Mesendoderm (in vitro differentiated cells): ENCODE measurements at places on chromosomes 5 and 9.

DNA sequence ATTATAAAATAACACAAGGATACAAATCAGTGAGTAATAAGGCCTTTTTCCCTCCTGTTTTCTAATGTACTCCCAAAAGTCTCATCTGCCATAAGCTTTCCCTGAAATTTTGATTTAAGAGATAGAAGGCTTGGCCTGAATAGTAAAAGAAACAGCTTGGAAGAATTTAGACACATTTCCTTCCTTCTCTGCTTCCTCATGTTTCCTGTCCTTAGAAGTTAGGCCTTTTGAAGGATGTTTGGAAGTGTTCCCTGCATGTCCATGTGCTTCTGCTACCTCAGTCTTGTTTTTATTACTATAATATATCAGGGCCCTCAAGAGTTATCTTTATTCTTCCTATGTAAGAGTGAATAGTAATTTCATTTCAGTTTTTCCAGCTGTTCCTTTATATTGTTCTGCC lies 242.7 kb downstream of the DEPDC1B start:
- H3K27ac ChIP-seq, result no peak overlapping the region
- no peak overlapping the region for H3K4me3 ChIP-seq
- H3K4me1 ChIP-seq, result no peaks in the 10 kb centered on the region
- no peaks in the 10 kb centered on the region for H3K27me3 ChIP-seq
- H3K36me3 ChIP-seq, result no peaks in the 10 kb centered on the region

GRCh38 chr5:123937230-123937629 lies 425.3 kb downstream of the CSNK1G3 start:
- no peak overlapping the region for H3K27ac ChIP-seq
- H3K27me3 ChIP-seq, result no peaks in the 10 kb centered on the region
- no peaks in the 10 kb centered on the region for H3K36me3 ChIP-seq
- no peaks in the 10 kb centered on the region for H3K4me1 ChIP-seq
- H3K4me3 ChIP-seq, result no peak overlapping the region

DNA sequence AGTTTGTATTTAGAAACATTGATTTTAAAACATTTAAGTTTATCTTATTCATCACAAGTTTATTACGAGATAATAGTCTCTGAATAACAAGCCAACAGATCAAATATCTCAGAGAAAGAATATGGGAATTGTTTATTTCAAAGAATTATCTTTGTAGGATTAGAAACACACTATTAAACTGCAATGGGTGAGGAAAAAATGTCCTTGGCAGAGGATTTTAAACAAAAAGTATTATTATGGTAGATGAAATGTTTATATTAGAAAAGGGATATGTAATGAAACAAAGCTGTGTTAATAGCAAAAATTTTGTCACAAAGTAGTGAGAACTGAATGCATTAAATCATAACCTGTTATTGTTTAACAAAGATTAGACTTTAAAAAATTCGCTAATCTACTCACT lies 1382.9 kb upstream of the DMAC1 start:
- no peaks in the 10 kb centered on the region for H3K36me3 ChIP-seq
- H3K4me1 ChIP-seq, result no peaks in the 10 kb centered on the region
- no peak overlapping the region for H3K27ac ChIP-seq
- no peak for DNase-seq

GRCh38 chr5:6737043-6737941 lies 24.1 kb downstream of the TENT4A start:
- H3K27me3 ChIP-seq, result no peaks in the 10 kb centered on the region
- H3K36me3 ChIP-seq, result peaks cover 2% of the 10 kb centered on the region
- DNase-seq, result no peak
- H3K4me3 ChIP-seq, result no peak overlapping the region
- no peak overlapping the region for H3K27ac ChIP-seq

GRCh38 chr5:32223972-32224609 lies 50.0 kb upstream of the GOLPH3 start:
- H3K27ac ChIP-seq, result peak overlapping the region; percentile 40
- no peaks in the 10 kb centered on the region for H3K36me3 ChIP-seq
- H3K4me3 ChIP-seq, result no peak overlapping the region
- DNase-seq, result peak; percentile 97
- no peaks in the 10 kb centered on the region for H3K27me3 ChIP-seq
